ENCODE measurements at places on chromosomes 5 and 9.

- DNase-seq: no peak
These were observed 95.0 kb downstream of the C5orf15 start for GRCh38 chr5:133873449-133873848.

- DNase-seq: no peak
These were observed 26.8 kb downstream of the NIPAL4 start for GRCh38 chr5:157486861-157487260.

DNA sequence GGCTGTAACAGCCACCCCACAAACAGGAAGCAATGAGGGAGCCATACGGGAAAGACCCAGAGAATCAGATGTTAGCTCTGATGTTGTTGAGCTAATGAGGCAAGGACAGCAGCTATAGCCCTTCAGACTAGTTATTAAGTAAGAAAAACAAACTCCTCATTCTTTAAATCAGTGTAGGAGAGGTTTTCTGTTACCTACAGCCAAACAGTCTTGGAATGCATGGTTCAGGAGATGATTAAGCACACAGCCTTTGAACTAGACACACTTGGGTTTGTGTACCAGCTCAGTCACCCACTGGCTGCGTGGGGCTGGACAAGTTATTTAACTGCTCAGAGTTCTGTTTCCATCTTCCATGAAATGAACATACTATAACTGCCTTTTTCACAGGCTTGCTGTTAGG is 68.1 kb downstream of the SPOCK1 start:
- DNase-seq: no peak

GRCh38 chr9:96075111-96075510 is 199.6 kb downstream of the ERCC6L2 start:
- DNase-seq: no peak

DNA sequence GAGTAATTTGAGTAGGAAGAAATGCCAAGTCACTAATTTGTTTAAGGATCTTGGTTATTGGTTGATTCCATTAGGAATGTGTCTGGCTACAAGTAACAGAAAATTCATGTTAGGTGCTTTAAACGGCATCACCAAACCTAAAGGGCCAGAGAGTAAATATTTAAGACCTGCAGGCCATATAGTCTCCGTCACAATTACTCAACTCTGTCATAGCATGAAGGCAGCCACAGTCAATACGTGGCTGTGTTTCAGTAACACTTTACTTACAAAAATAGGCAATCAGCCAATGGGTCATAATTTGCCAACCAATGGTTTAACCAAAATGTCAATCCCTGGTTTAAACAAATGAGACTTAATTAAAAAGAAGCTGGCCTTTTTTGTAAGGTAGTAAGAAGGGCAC is 98.5 kb downstream of the ARL15 start:
- no peak for DNase-seq

- peak; percentile 47 for DNase-seq
These were observed 82.7 kb downstream of the HSD17B3 start for GRCh38 chr9:96219026-96219899.

GRCh38 chr5:73612799-73613198 is 13.2 kb upstream of the ARHGEF28 start:
- no peak for DNase-seq

GRCh38 chr5:54388409-54388808 is 67.1 kb upstream of the HSPB3 start:
- DNase-seq: peak; percentile 18

GRCh38 chr9:90830977-90831376 is 29.4 kb downstream of the SYK start:
- no peak for DNase-seq

GRCh38 chr9:8186560-8186959 is 387.0 kb upstream of the DMAC1 start:
- no peak for DNase-seq

DNA sequence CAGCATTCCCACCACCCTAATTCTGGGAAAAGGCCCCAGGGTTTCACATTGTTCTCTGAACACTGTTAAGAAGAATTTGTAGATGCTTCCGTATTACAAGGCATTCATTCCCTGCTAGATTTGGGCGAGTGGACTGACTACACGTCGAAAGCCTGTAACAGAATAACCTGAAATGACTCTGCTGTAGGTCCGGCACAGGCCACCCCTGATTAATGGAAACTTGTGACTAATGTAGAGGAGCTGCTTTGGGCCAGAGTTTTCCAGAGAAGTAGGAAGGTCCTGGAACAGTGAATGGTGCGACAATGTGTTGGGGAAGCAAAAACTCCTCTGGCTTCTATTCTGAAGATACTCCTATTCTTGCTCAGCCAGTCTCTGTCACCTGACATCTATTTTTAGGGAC is 87.6 kb downstream of the NR3C1 start:
- no peak for DNase-seq

- peak; percentile 30 for DNase-seq
These were observed 56.7 kb downstream of the GADD45G start for GRCh38 chr9:89661391-89661949.

DNA sequence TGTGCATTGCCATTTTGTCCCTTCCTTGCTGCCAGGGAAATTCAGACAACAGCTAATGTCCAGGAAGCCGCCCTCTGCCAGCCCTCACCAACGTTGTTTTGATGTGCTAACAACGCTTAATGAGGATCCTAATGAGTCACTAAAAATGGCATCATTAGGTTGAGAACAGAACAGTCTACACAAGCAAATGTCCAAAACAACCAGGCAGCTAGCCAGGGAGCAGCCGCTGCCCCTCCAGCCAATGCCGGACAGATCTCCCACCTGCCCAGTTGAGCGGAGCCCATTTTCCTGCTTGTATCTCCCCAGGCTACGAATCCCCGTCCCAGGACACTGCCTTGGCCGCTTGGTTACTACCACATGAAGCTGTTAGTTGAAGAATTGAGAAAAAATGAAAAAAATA is 40.4 kb upstream of the UNC5A start:
- no peak for DNase-seq

GRCh38 chr9:133873461-133873891 is 118.6 kb downstream of the VAV2 start:
- no peak for DNase-seq

DNA sequence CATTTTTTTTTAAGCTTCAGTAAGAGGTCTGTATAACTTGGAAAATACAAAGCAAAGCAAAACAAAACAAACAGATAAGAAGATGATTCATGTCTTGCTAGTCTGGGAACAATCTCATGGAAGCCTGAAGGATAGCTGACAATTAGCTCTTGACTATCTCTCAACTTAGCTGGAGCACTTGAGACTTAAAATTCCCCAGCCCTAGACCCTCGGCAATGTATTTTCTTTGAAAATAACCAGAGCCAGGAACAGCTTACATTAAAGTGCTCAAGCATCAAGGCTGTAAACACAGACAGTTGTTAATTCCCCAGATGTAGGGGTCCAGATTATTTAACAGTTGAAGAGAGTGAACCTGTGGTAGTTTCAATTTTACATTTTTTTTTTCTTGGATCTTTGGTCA is 82.9 kb downstream of the TMEM252 start:
- DNase-seq: no peak

- DNase-seq: no peak
These were observed 57.1 kb downstream of the RAB3C start for GRCh38 chr5:58640011-58640410.

DNA sequence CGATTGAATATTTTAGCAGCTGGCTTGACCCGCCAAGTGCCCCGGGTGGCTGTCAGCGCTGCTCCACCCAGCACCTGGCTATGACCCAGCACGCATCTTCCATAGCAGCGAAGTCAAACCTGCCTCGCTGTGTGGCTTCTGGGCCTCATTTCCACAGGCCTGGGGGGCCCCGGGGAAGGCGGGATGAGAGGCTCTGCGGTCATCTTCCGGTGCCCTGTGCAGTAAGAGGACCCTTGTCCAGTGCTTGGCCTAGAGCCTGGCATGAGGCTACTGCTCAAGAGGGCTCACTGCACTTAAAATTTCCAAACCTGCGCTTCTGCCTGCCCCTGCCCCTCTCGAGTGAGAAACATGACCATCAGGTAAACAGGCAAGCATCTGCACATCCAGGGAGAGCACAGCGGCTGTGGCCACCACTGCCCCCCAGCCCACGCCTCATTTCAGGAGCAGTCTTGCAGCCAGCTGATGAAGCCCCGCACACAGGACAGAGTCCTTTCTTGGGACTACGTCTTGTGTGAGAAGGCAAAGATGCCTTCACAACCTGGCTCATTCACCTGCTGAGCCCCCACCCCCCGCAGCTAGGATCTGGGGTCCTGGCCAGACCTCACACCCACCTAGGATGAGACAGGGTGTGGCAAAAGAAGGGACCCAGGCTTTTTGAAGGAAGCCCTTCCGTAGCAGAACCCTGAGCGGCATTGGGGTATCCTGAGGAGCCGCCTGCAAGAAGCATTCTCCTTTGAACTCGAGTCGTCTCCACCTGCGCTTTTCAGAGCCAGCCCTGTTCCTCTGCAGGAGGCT is 69.5 kb upstream of the UNC5A start:
- DNase-seq: no peak

- DNase-seq: peak; percentile 66
These were observed 13.7 kb upstream of the PRELID2 start for GRCh38 chr5:145848854-145849253.

DNA sequence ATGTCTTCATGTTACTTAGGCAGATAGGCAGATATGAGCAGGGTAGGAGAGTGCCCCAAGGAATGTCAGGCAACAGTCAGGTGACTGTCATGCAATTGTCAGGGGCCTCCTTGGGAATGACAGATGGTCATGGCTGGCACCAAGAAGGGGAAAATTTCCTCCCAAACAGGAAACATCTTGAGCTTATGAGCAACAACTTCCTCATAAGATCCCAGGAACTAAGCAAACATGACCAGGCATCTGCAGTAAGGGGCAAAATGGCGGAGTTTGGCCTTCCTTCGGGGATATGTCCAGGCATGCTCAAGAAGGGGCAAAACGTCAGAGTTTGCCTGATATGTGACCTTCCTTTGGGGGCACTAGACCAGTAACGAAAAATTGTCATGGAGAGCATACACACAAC is 591.8 kb downstream of the PDE4D start:
- DNase-seq: no peak

GRCh38 chr9:129042016-129042415 is 5.6 kb downstream of the MIGA2 start:
- DNase-seq: no peak

DNA sequence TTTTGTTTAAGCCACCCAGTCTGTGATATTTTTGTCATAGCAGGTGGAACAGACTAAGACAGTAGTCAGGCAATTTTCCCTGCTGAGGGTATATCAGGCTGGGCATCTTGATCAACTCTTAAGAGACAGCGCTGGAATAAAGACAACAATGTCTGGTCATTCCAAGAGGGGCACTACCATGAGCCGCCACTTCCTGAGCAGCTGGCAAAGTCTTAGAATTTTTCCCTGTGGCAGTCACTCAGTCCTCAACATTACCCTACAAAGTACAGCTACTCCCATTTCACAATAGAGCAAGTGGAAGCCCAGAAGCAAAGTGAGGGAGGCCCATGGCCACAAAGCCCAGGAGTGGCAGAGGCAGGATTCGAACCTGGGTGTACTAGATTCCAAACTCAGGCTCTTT is 74.8 kb downstream of the SH3PXD2B start:
- no peak for DNase-seq

DNA sequence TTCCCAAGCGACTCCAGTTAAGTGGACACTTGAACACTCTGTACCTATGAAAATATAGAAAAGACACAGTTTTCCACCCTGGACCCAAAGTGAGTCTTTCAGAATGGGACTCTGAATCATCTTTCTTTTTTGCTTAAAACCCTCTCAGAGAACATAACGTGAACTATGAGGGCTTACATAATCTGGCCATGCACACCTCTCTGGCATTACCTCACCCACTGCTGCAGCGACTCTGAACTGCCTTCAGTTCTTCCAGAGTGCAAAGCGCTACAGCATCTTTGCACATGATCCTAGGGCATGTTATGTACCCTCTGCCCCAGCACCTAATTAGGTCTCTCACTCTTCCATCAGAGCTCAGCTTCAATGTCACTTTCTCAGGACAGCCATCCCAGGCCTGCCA is 186.2 kb downstream of the RORB start:
- no peak for DNase-seq

DNA sequence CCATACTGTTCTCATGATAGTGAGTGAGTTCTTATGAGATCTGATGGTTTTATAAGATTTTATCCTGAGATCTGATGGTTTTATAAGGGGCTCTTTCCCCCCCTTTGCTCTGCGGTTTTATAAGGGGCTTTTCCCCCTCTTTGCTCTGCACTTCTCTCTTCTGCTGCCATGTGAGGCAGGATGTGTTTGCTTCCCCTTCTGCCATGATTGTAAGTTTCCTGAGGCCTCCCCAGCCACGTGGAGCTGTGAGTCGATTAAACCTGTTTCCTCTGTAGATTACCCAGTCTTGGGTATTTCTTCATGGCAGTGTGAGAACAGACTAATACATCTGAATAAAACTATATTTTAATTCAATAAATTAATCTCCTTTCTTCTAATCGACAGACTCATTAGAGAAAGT is 64.9 kb upstream of the ZSWIM6 start:
- no peak for DNase-seq

DNA sequence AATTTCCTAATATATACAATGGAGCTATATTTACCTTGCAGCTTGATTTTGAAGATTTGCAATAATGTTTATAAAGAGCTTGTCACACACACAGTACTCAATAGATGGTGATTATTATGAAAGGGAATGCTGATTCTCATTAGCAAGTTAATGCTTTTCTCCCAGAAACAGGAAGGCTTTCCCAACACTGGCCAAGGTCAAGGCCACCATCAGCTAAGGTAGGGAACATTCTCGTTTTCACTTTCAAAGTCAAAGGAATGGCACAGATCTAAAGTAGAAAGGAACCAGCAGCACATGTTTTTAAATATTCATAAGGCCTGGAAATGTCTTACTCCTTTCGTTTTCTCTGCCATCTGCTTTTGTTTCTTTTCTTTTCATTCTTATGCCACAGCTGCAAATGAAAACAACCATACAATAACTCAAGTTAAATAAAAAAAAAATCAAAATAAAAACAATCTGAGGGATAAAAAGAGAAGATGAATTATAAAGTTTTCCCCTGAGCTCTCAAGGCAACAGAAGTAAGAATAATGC is 266.8 kb downstream of the CRB2 start:
- no peak for DNase-seq

DNA sequence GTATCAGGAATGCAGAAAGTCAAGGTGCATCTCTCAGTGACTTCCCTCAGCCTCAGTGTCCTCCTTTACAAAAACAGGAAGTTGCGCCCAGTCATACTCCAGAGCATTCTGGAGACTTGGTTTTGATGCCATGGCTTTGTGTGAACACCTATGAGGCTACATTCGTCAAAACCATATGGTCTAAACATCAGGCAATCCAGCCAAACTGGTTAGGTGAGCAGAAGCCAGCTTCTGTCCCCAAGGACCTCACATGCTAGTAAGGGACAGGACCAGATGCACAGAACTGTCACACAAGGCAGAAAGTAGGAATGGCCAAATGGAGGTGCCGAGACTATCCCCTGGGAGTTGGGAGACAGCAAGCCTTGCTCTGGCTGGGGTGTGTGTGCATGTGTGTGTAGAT is 217.2 kb downstream of the MELK start:
- no peak for DNase-seq

- DNase-seq: no peak
These were observed 126.2 kb upstream of the PCA3 start for GRCh38 chr9:76638001-76638400.

GRCh38 chr9:93597871-93598646 is 21.7 kb downstream of the PHF2 start:
- peak; percentile 11 for DNase-seq
